ENCODE measurements at places on chromosomes 1 and 21.

GRCh38 chr1:247291161-247291560 lies 35.3 kb downstream of the VN1R5 start:
- no peak for DNase-seq

DNA sequence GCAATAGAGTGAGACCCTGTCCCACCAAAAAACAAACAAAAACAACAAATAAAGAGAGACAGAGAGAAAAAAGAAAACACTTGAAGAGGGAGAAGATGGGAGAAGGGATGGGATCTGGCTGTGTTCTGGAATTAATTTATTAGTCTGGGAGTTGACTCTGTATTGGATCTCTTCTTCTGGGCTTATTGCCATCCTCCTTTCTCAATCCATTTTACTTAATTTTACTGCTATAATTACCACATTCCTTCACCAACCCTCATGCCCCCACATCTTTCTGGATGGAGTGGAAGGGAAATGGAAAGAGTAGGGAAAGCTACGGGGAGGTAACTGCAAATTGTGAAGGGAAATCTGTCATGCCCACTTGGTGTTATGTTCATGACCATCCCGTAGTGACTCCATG lies 42.9 kb downstream of the FMN2 start:
- DNase-seq: no peak

- no peak for DNase-seq
These were observed 125.7 kb upstream of the GADD45A start for GRCh38 chr1:67559222-67559700.

- no peak for DNase-seq
These were observed 739 bp downstream of the SMG5 start for GRCh38 chr1:156281693-156282478.

- DNase-seq: no peak
These were observed 182.2 kb upstream of the RAB4A start for GRCh38 chr1:229088711-229089110.

- DNase-seq: no peak
These were observed 25.0 kb downstream of the SASS6 start for GRCh38 chr1:100107696-100108095.

DNA sequence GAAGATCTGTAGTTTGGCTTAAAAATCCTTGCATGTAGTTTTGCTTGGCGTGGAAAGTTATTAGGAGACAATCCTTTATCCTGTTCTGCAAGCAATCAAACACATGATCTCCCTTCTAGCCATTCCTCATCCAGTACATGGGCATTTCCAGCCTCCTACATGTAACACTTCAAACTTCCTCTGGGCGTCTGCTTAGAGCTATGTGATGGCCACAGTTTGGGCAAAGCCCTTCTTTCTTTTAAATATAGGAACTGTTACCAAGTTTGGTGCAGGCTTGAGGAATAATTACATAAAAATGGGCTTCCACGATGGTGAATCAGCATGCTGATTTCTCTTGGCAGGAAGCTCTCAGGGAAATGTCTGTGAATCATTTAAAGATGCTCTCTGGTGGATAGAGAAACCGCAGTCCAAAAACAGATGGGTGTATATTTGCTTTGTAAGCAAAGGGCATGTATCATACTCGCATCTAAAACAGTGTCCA lies 176.9 kb upstream of the FMN2 start:
- DNase-seq: peak; percentile 27

DNA sequence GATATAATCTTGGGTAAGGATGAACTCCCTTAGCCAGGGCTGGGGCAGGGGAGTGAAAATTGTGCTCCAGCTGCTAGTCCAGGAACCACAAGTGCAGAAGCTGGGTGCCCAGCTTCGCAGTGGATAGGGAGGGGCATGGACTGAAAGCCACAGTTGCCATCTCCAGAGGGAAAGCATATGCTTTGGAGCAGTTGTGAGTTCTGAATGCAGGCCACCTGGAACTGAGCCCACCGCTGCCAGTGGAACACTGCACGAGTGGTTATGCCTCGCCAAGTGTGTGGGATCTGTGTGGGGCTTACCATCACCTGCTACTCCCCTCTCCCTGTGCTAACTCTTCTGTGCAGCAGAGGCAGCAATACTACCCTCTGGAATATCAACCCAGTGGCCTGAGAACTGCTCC lies 158.4 kb upstream of the DPT start:
- no peak for DNase-seq

- peak; percentile 83 for DNase-seq
These were observed 27.0 kb upstream of the PRSS38 start for GRCh38 chr1:227788271-227789083.

GRCh38 chr1:30776097-30777059 lies 18.8 kb upstream of the LAPTM5 start:
- no peak for DNase-seq

- no peak for DNase-seq
These were observed 93.3 kb upstream of the POU3F1 start for GRCh38 chr1:38139738-38140487.

GRCh38 chr1:54989968-54990810 lies 8.5 kb upstream of the BSND start:
- no peak for DNase-seq

DNA sequence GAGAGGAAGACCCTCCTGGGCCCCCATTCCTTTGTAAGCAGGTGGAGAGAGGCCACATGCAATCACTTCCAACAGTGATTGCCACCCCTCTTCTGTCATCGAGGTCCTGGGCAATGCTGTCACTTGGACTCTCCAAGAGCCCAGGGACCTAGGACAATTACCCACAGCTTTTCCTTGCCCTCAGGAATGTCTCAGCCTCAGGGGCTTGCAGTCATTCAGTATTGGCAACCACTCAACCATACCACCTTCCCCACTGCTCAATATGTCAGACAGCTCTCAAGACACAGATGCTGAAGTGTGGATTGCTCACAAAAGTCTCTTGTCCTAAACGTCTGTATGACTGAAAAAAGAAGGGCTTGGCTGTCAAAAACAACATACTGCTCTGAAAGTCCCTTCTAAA lies 87.8 kb downstream of the PTPN14 start:
- no peak for DNase-seq

DNA sequence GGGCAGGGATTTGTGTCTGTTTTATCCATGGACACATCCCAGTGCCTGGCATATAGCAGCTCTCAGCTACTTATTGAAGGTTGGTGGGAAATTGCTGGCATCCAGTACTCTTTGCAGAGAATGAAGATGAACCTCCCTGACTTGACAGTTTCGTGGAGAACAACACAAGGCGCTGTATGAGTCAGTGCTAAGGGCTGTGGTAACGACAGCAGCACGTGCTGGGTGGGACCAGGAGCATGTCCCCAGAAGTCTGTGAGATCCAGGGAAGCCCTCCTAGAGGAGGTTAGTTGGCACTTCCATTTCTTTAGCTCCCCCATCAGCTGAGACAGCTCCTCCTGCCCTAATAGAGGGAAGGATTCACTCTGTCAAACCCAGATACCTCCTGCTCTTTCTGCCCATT lies 25.9 kb upstream of the IL19 start:
- no peak for DNase-seq

- DNase-seq: no peak
These were observed 41.9 kb upstream of the EPS8L3 start for GRCh38 chr1:109805486-109806165.

DNA sequence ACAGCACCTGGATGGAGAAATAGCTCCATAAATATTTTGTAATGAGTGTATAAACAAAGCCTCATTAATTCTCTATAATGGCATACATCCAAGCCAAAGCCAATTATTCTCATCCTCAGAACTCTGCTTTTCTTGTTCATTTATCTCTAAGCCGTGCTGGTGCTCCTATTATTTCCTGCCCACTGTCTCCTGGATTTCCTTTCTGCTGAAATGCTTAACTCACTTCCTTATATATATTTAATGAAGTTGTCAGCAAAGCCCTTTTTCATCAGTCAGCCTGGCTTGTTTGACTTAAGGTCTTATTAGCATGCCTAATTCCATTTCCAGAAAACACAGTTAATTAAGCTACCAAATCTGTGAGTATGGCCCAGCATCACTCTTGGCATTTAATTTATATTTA lies 93.4 kb downstream of the SLC25A24 start:
- DNase-seq: no peak

DNA sequence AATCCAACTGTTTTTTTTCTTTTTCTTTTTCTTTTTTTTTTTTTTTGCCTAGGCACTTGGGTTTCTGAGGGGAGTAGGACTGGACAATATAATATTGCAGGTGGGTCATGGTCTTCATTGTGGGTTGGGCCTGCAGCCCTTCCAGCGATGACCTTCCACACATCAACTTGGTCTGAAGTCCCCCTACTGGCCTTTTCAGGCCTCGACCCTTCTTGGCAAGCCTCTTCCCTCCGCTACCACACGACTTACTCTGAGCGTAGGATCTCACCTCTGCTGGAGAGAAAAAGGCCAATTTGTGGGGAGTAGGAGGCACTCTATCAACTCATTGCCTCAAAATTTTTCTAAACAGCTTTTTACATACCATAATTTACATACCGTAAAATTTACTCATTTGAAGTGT lies 51.1 kb upstream of the GRIK3 start:
- DNase-seq: no peak

DNA sequence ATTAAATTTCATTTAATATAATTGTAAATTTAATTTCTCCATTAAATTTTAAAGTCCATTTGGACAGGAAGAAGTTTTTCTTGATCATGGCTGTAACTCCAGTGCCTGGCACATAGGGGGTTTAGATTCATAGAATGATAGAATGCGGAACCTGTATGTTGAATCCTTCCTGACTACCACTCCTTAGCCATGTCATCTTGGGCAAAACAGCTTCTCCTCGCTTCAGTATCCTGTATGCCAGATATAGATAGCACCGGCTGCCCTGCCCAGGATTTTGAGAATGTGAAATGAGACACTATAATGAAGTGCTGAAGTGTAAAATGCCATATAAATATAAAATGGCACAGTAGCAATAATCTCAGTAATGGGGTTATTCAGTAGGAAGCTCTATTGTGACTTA lies 6.4 kb downstream of the DYRK1A start:
- no peak for DNase-seq

GRCh38 chr1:164840936-164841335 lies 282.0 kb downstream of the PBX1 start:
- no peak for DNase-seq

- DNase-seq: no peak
These were observed 22.7 kb downstream of the PRKACB start for GRCh38 chr1:84166797-84167196.

DNA sequence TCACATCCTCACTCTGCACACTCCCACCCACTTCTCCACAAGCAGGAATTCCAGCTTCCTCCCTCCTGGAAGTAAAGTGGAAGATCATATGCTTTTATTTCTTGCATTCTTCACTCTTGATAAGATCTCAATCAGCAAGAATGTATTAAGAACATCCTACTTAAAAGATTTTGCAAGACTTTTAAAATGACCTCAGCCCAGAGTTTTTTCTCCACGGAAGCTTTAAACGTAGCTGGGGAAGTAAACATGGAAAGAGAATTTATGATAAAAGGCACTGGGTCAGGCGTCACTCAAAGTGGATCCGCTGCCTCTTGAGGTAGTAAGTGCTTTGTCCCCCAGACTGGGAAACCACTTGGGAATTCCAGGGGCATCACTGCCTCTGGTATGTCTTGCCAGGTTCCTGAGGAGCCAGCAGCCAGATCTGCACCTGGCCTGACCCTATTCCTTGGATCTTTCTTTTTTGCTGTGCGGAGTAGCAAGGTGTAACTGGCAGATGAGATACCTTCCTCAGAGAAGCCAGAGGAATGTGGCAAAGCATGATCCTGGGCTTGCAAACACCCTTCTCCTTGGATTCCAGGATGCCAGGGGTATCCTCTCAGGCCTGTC lies 33.9 kb downstream of the CDK18 start:
- DNase-seq: no peak

GRCh38 chr1:61104220-61104671 lies 21.9 kb downstream of the NFIA start:
- no peak for DNase-seq

- no peak for DNase-seq
These were observed 81.1 kb upstream of the ST6GALNAC5 start for GRCh38 chr1:76786222-76786621.

All from HTR-8/SVneo (cell line).